ENCODE measurements at places on chromosomes 5 and 9.

DNA sequence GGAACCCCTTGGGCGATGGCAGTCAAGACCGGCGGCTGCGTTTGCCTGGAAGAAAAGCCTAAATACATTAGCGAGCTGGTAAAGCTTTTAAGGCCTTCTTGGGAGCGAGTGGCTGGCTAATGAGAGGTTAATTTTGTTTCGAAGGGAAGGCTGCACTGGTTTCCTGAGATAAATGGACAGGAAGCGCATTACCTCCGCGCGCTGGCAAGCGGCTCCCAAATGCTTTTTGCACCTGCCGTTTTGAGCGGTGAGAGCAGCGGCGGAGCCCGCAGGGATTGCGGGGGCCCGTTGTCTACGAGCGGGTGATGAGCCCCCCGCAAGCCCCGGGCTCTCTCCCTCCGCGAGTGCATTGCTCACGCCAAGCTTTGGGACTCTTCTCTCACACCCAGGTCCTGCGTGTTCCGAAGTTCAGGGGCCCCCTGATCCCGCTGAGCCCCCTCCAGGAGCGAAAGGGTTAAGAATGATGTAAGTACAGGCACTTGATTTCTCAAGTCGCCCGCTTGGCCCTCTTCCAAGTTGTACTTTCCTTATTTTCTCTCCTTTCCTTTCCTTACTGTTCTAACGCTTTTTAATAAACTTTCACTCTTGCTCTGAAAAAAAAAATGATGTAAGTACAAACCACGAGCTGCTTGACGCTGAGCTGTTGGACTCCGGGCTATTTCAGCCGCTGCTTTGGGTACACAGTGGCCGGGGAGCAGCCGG is 3.1 kb upstream of the RGMB start:
- DNase-seq = peak; percentile 64

DNA sequence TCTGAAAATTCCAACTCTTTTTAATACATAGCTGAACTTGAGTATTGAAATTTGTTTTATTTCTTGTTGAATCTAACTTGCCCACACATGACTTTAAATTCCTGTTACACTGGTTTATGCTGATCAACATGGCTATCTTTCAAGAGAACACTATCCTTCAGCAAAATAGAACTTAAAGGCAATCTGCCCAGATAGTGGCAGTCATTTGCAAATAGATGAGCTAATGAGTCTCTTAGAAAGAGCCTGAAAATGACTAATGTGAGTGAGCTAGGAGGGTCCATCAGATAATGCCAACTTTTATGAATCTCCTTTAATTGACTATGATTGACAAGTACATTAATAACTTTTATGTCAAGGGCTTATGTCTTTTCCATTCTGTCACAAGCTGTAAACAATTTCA is 1360.8 kb upstream of the C9orf72 start:
- DNase-seq = no peak

GRCh38 chr9:92001244-92001643 is 51.2 kb upstream of the ROR2 start:
- no peak for DNase-seq

DNA sequence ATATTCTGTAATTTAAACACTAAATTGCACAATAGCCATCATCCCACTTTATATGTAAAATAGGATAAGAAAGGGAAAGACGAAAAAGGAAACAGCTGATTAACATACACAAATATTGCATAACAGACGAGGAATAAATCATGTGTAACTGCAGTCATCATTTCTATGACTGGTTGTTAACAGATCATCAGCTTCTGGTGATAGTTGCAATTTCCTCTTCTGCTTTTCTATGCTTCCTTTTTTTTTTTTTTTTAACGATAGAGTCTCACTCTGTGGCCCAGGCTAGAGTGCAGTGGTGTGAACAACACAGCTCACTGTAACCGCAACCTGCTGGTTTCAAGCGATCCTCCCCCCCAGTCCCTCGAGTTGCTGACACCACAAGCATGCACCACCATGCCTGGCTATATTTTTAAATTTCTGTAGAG is 22.5 kb upstream of the JAKMIP2 start:
- DNase-seq = no peak

DNA sequence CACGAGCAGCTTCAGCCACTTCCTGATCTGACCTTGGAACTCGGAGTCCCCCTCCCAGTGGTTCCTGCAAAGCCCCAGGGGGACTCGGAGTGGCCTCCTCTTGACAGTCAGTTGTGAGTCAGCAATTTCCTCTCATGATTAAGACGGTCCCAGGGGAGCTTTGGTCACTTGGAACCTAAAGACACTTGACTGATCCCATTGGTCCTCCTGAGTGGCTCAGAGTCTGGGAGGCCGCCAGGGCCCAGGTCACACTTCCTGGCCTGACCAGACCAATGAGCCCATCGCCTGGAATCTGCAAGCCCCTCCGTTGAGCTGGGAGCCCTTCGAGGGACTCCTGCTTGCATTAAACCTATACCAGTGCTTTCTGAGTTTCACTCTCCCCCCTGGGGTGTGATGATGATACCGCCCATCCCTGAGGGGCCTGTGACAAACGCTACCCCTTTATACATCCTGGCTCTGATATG is 29.1 kb downstream of the TSPAN17 start:
- DNase-seq = no peak

DNA sequence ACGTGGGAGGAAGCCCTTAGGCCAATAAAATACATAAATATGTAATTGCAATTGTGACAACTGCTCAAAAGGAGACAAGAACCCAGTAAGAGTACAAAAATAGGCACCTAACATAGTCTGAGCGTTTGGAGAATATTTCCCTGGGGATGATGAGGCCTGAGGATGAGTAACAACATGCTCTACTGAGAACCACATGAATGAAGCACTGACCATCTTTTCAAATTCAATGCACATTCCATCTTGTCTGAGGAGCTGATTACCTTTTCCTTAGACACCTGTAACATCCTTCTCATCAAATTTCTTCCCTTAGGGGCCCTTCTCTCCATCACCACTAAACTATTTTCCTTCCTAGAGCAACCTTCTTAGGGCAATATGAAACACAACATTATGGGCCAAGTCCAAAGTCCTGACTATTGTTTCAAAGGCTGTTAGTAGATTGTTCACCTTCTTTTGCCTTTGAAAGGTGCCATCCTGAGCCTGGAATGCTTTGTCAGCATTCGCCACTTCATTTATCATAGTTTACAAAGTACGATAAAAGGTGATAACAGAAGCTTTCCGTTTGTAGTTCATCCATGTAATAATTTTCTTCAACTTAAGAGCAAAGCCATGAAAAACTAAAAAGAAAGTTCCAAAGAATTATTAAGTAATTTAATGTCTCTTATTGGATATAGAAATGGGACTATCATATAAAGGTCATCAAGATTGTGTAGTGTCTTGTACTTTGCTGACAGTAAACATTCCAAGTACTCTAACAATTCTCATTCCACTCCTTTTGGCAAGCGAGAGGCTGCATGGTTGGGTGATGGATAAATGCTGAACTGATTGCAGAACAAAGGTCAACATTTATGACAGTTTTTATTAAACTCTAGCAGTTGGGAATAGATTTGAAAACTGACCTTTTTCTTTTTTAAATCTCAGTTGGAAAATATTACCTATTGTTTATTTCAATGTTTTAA is 471.3 kb downstream of the PDE4D start:
- DNase-seq = no peak
